Activated CD4-positive, alpha-beta memory T cell treated with anti-CD3 and anti-CD28 coated beads, Interleukin-2, amount 10 ng/mL, durations not matched to agents 7 days and 5 days (primary cell): ENCODE measurements at places on chromosomes 7 and 10.

DNA sequence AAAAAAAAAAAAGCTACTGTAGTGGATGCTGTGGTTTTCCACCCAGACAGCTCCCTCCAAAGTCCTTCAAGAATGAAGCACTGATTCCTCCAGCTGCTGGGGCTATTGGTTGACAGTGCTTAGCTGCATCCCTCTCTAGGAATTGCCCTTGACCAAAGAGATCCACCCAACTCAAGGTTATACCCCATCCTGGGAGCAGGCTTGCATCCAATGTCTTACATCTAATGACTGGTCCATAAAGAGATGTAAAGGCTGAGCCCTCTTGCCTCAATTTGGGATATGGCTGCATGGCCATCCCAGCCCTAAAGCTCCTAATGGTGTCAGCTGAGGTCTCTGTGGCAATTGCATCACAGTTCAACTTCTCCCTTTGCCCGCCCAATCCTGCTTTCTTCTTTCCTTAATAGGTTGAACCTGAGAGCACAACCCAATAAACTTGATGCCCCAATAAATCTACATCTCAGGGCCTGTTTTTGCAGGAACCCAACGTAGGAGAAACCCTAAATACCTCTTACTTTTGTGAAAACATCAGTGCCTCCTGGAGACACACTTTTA, 4.4 kb downstream of the GPR37 start:
- no peak for DNase-seq

DNA sequence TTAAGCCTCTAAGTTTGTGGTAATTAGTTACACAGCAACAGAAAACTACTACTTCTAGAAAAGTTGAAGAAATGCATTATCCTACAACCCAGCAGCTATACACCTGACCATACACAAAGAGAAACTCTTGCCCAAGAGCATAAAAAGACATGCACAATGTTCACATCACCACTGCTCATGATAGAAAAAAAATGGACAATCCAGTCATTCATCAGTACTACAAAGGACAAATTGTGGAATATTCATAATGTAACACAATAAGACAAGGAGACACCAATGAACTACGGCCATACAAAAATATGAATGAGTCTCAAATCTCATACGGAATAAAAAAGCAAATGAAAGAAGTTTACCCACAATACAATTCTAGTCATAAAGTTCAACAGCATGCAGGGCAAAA, 87.4 kb downstream of the ZFAND4 start:
- no peak for DNase-seq

DNA sequence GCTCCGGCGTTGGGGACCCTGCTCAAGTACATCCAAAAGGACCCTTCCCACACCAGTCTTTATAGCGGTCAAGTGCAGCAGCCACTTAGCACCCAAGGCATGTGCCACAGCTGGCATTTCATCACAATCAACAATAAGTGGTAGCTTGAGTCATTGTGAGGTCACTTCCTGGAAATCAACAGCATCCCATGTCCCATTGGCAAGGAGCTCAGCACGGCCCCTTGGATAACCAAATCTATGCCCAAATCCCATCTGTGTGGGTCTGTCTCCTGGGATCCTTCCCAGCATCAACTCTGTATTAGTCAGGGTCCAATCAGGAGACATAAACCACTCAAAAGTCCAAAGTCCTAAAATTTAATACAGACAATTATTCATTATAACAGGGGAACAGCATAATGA, 27.1 kb downstream of the MDH2 start:
- no peak for DNase-seq

DNA sequence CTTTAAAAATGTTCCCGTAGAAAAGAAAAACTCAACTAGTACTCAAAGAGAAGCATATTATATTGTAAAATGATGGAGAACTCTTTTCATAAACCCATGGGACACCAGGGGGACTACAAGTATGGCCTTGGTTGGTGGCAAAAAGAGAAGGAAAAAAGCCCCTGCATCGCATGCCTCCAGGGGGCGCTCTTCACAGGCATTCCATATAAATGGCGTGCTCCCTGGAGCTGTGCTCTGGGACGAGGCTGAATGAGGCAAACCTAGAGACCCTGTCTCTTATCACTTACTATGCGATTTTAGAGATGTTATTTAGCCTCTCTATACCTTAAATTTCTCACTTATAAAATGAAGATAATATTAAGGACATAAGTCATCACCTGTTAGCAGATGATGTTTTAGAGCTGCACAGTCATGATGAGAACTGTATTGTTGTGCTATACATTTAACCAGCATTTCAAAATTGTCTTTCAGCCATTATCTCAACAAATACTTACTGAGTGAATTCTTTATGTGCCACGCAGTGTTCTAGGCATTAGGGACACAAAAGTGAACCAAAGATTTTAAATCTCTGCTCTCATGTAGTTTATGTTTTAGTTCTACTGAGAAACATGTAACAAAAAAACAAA, 105.8 kb downstream of the ARHGAP21 start:
- DNase-seq = peak; percentile 43

GRCh38 chr7:142557971-142558582, 191.2 kb upstream of the PRSS1 start:
- DNase-seq = peak; percentile 58

GRCh38 chr7:117435475-117436043, 8.3 kb upstream of the ASZ1 start:
- DNase-seq = no peak

- DNase-seq = no peak
These were observed 243.7 kb upstream of the BMPER start for GRCh38 chr7:33661430-33662160.

DNA sequence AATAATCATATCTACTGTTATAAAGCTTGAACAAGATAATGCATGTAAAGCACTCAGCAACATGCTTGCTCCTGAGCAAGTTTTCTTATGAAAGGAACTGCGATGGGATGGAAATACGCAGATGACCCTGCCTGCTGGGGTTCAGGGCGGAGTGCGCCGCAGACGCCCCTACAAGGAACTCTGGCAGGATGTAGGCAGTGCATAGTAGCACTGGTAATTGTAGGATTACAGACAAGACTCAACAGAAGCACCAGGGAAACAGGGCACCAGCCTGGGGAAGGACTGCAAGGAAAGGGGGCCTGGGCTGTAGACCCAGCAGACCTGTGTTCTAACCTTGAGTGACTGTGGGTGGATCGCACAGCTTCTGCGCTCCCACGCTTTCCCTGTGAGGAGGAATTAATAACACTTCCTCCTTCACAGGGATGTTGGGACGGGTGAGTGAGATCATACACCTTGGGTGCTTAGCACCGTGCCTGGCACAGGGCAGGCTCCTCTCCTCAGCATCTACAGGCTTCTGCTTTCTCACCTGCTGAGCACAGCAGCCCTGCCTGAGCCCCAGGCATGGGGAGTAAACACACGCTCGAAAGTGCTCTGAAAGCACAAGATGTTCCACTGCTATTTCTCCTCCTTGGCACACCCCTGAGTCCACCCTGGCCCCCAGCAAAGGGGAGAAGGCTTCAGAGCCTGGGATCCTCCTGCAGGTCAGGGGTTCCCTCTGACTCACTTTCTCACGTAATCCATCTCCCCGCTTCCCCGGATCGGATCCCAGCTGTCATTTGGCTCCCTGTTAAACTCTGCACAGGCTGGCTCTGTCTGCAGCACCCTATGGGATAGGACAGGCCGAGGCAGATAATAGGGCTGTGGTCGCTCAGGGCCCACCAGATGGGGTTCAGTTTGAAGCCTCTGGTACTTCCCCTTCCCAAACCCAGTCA, 19.2 kb downstream of the ITPRIP start:
- no peak for DNase-seq

DNA sequence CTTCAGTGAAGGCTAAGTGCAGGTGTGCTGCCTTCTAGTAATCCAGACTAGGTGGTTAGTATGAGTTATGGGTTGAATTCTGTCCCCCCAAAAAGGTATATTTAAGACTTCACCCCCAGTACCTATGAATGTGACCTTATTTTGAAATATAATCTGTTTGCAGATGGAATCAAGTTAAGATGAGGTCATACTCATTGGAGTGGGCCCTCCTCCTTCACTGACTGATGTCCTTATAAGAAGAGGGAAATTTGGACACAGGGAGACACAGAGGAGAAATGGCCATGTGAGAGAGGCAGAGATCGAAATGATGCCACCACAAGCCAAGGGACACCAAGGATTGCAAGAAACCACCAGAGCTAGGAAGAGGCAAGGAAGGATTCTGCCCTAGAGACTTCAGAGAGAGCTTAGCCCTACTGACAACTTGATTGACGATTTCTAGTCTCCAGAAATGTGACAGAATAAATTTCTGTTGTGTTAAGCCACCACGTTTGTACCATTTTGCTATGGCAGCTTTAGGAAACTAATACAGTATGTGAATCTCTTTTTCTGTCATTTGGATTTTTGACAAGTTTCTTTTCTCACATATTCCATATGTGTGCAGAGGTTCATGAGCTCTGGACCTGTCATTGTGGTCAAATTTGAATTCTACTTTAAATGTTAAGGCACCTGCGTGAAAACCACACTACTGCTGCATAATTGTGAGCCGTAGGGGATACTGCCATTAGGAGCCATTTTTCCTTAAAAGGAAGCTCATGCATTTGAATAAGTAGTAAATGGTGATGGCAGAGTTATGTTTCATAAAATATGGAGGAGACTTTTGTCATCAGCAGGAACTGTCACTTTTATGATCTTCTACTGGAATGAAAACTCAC, 2.6 kb upstream of the RPA3 start:
- no peak for DNase-seq

DNA sequence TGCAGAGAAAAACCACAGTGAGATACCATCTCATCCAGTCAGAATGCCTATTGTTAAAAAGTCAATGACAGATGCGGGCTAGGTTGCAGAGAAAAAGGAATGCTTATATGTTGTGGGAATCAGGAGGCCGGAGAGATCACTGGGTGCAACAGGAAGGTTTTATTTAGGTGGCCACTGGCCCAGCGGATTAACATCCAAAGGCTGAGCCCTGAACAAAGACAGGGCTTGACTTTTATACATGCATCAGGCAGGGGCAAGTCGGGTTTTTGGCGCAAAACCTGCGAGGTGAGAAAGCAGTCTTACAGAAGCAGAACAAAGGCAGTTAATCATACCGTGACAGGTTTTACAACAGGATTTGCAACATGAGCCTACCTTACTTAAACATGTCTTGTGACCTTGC, 620 bp downstream of the ZNF117 start:
- no peak for DNase-seq

DNA sequence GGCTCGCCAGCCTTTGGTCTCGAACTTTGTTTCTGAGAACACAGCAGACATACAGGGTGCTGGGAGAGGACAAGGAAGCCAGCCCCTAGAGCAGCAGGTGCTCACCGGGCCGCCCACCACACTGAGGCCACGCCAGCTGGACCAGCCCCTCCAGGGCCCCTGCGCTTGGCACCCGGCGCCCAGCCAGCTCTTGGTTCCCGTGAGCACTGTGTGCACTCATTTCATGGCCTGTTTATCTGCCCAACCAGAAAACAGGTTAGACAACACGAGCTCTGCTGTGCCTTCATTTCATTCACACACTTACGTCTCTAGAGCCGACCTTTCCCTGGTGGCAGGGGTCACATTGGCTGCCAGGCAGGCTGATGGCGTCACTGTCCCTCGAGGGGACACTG, 104.0 kb downstream of the CYTH3 start:
- no peak for DNase-seq

DNA sequence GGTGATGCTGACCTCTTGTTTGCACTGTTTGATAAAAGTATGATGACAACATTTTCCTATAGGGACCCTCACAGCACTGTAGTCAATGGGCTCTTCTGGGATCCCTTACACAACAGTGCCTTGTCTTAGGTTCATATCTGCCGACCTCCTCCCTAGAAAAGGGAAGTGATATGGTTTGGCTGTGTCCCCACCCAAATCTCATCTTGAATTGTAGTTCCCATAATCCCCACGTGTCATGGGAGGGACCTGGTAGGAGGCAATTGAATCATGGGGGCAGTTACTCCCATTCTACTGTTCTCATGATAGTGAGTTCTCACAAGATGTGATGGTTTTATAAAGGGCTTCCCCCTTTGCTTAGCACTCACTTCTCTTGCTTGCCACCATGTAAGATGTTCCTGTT, 23.1 kb downstream of the ZC3HAV1 start:
- no peak for DNase-seq
